Stimulated activated CD4-positive, alpha-beta T cell treated with anti-CD3 and anti-CD28 coated beads, Interleukin-15, amount 100 ng/mL, for 1 hour (primary cell): ENCODE measurements at places on chromosomes 5 and 9.

DNA sequence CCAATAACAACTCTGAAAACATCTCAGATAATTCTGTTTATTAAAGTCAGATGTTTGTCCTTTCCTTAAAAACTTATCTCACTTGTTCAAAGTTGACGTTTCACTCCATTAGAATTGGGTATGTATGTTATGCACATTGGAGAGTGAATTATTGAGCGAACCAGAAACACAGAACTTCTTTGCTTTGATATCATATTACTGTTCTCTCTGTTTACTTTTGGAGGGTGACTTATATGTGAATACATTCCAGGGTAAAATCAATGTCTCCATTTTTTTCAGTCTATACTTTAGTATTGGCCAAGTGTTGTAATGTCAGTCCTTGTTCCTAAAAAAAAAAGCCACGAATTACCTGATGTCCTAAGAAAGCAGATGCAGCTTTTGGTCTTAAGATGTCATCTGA is 307.4 kb downstream of the CSNK1G3 start:
- no peak for DNase-seq

GRCh38 chr9:94981723-94982090 is 255.2 kb downstream of the AOPEP start:
- DNase-seq: no peak

DNA sequence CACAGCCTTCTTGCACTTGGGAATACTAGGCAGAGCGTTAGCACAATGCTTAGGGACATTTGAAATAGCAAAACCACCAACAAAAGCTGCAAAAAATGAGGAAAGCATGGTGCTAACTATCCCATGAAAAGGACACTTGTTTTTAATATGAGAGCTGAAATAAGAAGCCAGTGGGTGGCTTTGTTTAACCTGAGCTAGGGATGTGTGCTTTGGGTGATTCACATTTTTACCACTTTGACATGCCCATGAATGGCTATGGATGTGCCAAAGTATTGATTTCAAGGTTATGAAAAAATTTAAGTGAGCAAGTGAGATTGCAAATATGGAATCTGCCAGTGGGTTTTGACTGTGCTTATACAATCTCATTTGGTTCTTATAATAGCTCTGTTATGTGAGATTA is 67.3 kb downstream of the DMRT2 start:
- DNase-seq: no peak

DNA sequence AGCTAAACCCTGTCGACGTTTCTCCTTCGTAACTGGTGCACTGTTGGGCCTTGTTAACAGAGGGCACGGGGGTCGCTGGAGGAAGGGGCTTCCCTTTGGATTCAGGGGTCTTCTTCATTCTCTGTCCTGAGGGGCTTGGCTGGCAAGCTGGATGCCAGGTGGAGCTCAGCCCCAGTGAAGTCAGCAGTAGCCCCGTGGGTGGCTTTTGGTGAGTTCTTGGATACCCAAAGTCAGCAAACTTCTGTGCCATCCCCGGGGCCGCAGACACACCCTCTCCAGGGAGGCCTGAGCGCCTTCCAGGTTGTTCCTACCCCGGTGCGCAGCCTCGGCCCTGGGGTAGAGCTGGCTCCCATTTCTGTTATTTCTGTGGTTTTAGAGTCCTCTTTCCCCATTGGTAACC is 12.3 kb upstream of the OBP2A start:
- DNase-seq: no peak

- DNase-seq: no peak
Measured at GRCh38 chr9:636931-637591, 204.4 kb upstream of the DMRT1 start.

DNA sequence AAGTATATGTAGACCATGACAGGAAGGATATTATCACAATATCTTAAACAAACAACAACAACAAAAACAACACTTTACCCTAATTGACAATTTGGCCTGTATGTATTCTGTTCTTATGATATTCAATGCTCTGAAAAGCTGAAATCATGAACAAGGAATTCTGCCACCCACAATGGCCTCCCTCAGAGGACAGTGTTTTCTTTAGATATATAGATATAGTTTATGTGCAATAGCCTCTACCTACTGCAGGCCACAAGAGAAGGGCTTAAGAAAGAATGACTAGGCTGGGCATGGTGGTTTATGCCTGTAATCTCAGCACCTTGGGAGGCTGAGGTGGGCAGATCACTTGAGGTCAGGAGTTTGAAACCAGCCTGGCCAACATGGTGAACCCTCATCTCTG is 104.8 kb downstream of the STARD4 start:
- DNase-seq: no peak

DNA sequence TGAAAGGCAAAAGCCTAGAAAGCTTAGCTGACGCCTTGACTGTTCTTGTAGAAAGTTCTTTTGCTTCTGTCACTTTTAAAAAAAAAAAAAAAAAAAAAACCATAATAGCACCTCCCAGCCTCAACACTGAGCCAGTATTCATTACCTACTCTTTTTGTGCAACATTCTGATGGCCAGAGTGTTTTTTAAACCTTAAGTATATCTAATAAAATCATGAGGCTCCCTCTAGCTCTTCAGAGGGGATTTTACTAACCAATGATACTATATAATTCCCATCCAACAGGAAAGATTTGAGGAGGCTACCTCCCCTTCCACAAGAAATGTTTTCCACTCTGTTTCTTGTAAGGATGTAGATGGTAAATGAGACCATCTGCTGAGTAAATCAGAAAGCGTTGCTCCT is 3.9 kb downstream of the BNC2 start:
- DNase-seq: no peak

- DNase-seq: no peak
Measured at GRCh38 chr9:91419222-91420191, 4.1 kb downstream of the NFIL3 start.

GRCh38 chr5:110817459-110817858 is 78.7 kb downstream of the SLC25A46 start:
- no peak for DNase-seq

DNA sequence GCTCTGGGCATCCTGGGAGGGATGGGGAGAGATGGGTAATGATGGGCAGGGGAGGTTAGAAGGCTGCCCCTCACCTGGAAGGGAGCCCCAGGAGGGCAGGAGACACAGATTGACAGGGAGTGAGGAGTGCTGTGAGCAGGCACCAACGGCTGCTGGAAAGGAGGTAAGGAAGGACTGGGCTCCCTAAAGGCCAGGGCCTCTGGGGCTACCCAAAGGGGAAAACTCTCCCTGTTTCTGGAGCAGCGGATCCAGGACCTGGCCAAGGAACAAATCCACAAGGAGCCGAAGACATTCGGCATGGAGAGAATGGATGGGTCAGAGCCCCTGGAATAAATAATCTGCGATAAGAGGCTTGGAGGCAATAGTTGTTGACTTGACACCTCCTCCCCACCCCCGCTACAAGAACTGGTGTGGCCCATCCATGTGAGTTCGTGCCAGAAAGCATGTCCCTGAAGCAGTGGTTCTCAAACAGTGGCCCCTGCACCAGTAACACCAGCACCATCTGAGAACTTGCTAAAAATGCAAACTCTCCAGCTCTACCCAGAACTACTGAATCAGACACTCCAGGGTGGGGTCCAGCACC is 208.3 kb downstream of the GABBR2 start:
- no peak for DNase-seq

DNA sequence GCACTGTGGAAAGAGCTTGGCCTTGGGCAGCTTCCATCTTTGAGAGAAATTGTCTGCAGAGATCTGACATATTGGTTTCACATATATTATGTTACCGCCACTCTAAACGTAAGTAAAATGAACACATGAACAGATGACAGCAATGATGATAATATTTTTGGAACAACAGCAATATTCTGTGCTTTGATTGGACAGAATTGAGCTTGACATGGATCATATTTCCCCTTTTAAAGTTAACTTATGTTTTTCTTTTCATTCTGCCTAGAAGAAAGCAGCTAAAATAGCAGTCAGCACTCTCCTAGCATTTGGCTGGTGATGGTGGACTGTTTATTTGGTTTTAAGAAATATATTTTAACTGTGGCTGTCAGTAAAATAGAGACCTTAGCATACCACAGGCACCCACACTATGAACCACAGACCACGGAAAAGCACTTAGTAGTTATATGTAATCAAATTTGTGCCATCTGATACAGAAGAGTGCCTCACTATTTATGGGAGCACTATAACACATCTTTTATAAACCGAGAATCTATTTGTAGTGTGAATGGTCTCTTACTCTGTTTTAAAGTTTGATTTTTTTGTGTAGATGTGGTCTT is 1.8 kb upstream of the CFAP95 start:
- DNase-seq: no peak

DNA sequence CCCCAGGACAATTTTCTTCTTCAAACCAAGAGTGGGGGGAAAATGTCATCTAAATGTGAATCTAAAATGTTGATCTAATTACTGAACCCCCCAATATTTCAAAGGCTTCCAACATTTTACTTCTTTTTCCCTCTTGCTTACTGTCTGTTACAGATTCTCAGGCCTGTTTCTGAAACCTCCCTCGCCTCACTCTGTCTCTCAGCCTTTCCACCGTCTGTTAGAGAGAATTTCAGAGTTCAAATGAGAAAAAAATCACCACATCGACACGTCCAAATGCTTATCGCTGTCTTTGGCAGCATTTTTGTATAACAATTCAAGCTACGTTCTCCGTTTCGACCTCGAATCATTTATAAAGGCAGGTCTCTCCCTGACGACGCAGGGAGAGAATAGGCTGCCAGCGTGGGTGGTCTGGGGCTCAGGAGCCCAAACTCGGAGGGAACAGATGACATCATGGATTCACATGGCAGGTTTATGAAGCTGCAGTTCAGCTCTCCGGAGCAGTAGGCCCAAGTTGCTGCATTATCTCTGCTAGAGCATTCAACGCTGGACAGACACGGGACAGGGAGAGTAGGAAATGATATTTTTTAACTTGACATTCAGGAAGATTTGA is 139.8 kb downstream of the GAS1 start:
- DNase-seq: no peak

GRCh38 chr9:86909388-86909787 is 37.9 kb downstream of the GAS1 start:
- no peak for DNase-seq

DNA sequence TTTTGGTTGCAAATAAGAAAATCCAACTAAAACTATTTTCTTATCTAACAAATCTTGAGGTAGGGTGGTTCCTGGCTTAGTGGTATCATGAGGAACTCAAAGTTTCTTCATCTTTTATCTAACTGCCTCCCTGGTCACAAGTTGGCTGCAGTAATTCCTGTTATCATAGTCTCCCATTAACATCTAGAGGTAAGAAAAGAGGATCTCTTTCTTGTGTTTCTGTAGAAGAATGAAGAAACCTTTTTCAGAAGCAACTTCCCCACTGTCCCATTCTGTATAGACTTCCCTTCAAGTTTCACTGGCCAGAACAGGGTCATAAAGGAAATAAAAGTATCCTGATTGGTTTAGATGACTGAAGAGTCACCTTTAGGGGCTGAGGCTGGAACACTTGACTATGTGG is 81.8 kb upstream of the ELL2 start:
- no peak for DNase-seq

- DNase-seq: no peak
Measured at GRCh38 chr9:114619191-114619761, 8.2 kb downstream of the TMEM268 start.

- no peak for DNase-seq
Measured at GRCh38 chr9:136328622-136329041, 1.3 kb downstream of the GPSM1 start.

- no peak for DNase-seq
Measured at GRCh38 chr5:89211836-89212235, 328.9 kb upstream of the MEF2C start.

- no peak for DNase-seq
Measured at GRCh38 chr9:124863371-124863871, 1.5 kb downstream of the ARPC5L start.

DNA sequence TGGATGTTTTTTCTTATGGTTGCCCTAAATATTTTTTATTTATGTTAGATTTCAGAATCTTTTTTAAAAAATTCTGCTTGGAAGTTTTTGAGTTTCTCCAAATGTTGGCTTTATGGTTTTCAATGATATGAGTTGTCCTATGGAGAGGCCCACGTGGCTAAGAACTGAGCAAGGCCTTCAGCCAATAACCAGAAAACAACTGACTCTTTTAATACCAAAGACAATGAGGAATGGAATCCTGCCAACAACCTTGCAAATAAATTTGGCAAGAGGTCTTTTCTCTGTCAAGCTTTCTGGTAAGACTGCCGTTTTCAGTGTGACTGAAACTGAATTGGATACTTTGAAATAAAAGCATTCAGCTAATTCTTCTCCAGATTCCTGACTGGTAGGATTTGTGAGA is 1740.1 kb upstream of the WWC1 start:
- DNase-seq: no peak

GRCh38 chr9:129161534-129161837 is 16.6 kb downstream of the IER5L start:
- DNase-seq: no peak

GRCh38 chr5:178589180-178590140 is 733 bp downstream of the COL23A1 start:
- no peak for DNase-seq

DNA sequence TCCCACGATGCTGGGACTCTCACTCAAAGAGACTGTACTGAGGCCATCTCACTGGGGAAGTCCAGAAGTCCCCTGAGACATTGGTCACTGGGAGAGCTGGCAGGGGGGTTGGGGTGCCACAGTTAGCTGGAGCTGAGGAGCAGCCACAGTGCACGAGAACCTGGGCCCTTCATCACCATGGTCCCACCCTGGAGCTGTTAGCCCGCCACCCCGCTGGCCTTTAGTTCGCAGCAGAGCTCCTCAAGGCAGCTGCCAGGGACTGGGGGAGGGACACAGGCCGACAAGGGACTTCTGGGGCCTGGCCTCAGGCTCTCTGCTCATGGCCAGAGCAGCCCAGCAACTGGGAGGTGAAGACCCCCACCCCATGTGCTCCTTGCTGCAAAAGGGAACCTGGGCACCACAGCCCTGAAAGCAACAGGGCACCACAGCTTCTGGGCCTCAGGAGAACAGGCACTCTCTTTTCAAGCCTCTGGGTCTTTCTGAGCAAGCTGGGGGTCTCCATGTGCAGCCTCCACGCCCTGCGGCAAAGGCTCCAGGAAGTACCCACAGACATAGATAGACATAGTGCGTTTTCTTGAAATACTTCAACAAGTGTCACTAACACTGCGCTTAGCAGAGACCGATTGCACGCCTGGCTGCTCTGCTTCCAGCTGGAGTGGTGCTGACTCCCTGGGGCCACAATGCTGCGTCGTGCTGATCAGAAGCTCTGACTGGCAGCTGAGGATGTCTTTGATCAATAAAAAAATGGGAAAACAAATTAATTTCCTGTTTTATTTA is 46.0 kb downstream of the VAV2 start:
- DNase-seq: no peak
